Kidney epithelial cell (primary cell): ENCODE measurements at places on chromosomes 12 and 14. TPM values are rescaled to one million over a fixed set of nuclear protein-coding genes. Genes with fewer than 3 reads are reported as not detected.
A peak's percentile ranks its signal among the peaks of the same experiment; 100 is the strongest.

- peak; percentile 28 for DNase-seq
Observed at GRCh38 chr14:55285048-55285652, 13.9 kb downstream of the FBXO34 start.

DNA sequence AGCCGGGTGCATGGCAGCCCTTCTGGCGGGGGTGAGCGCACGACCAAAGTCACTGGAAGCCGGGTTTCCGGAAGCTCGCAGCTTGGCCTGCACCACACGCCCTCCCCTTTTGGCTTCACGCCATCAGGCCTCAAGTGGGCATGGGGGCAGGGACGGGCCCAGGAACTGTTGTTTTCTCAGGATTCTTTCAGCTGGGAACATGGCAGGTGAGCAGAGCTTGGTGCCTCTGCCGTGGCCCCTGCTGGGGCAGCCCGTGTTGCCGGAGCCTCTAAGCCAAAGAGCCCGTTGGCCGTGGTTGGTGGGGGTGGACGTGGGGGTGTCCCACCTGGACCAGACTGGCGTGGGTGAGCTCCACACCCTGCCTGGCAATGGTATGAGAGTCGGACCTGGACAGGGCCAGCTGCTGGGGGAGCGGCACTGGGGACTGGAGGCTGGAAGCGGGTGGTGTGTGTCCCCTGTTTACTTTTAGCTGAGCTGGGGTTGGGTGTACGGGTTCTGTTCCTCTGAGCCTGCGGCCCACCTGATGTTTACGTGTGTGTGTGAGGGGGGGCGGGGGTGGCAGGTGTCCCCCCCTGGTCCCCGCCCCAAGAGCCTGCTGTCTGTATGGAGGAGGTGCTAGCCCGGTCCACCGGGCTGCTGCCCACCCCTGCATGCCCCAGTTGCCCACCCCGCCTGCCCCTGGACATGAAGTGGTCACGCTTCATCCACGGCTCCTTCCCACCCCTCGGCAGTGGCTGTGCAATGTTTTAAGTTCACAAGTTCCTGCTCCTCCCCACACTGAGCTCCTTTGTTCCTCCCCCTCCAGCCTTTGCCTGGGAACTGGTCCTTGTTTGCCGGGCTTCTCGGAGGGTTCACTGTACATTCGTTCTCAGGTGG is 28.7 kb upstream of the PLD4 start:
- no peak for DNase-seq

DNA sequence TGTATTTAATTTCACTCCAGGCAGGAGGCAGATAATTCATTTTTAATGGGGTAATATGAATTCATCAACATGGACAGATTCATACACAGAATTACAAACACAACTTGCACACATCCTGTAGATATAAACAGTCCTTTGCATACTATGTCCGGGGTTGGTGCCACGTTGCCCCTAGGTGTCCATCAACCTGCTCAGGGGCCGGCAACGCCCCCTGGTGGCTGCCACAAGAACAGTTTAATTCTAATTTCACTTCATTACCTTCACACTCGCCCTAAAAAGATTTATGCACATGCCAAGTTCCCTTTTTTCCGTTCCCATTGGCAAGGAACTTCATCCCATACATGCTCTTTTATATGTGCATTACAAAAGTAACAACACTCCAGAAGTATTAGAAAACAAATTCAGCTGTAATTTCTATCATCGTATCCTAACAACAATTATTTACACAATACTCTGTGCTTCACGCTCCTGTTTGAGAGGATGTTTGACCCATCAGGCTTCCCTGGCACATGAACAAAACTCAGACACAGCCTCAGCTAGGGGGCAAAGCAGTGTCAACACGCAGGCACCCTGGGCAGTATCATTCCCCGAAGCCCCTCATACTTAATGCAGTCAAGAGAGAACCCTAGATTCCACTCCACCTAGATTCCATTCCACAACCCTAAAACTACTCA is 15.5 kb downstream of the MANSC1 start:
- DNase-seq, result no peak

GRCh38 chr14:85060121-85060520 is 469.8 kb upstream of the FLRT2 start:
- DNase-seq, result no peak

GRCh38 chr12:113800201-113800600 is 165.9 kb downstream of the RBM19 start:
- no peak for DNase-seq

- DNase-seq, result no peak
Observed at GRCh38 chr12:94698578-94698977, 48.2 kb upstream of the TMCC3 start.

- no peak for DNase-seq
Observed at GRCh38 chr14:91968280-91968679, 20.8 kb upstream of the FBLN5 start.

- no peak for DNase-seq
Observed at GRCh38 chr12:89873745-89874144, 165.1 kb upstream of the ATP2B1 start.

- DNase-seq, result no peak
Observed at GRCh38 chr12:111405859-111406473, at the start of gene SH2B3. Gene SH2B3, plus strand, starts transcription at chr12:111405923. Its CDS starts 12,223 bp downstream, at chr12:111418146.

DNA sequence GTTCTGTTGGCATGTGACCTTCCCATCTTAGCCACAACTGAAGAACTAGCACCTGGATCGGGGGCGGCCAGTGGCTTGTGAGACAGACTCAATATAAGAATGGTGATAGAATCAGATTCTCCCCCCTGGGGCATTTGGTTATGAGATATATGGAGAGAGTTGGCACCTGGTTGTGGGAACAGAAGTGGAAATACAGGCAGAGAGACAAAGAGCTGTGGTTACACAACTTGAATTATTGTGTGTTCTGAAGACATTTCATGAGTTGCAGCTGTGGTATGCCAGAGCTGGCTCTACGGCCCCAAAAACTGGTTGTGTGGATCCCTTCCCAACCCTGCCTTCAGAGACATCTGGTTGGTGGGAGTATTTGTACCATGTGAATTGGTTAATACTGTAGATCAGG is 2.9 kb upstream of the MSRB3 start:
- no peak for DNase-seq

- no peak for DNase-seq
Observed at GRCh38 chr14:78561074-78561473, 390.9 kb downstream of the NRXN3 start.

GRCh38 chr12:52089491-52089890 is 10.0 kb downstream of the SMIM41 start:
- no peak for DNase-seq

DNA sequence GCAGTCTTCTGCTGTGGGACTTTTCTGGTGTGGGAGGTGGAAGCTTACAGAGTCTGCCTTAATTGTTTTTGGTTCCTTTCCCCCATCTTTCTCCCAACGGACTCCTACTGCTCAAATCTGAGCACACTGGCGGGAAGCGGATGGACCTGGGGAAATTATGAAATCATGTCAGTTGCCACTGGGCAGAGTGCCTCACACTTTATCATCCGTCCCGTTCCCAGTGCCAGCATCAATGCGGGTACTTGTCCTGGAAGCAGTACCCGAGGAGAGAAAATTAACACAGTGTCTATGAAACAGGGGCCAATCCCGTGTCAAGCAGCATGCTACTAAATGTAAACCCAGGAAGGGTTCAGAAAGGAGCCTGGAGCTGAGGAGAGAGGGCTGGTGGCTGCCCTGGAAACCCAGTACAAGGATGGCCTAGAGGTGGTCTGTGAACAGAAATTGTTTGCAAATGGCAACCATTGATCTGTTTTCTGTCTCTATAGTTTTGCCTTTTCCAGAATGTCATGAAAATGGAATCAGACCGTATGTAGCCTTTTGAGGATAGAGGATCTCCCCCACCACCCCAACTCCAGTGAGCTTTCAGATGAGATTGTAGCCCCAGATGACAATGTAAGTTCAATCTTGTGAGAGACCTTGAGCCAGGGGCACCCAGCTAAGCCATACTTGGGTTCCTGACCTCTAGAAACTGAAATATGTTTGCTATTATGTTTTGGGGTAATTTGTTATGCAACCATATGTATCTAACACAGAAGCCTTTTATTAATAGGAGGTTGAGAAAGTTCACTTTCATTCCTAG is 908 bp upstream of the CDKL1 start:
- DNase-seq, result no peak

- no peak for DNase-seq
Observed at GRCh38 chr12:34346372-34347034, 324.2 kb downstream of the ALG10 start.

DNA sequence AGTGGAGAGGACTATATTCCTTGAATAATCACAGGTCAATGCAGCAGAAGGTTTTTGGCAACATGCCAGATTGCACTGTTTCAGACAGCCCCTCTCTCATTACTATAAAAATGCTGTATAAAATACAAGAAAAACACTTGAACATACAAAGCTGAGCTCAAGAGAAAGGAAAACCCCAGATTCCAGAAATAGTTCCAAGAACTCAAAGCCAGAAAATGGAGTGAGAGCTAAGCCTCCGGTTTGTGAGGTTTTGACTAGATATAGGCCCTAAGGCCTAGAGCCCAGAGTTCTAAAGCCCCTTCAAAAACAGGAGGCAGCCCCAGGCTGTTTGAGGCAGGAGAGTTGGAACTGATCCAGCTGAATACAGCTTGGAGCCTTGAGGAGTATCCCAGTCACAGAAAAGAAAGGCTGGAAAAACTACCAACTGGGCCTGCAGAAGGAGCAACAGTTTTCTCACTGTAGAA is 29.4 kb upstream of the ACTN1 start:
- DNase-seq, result no peak

DNA sequence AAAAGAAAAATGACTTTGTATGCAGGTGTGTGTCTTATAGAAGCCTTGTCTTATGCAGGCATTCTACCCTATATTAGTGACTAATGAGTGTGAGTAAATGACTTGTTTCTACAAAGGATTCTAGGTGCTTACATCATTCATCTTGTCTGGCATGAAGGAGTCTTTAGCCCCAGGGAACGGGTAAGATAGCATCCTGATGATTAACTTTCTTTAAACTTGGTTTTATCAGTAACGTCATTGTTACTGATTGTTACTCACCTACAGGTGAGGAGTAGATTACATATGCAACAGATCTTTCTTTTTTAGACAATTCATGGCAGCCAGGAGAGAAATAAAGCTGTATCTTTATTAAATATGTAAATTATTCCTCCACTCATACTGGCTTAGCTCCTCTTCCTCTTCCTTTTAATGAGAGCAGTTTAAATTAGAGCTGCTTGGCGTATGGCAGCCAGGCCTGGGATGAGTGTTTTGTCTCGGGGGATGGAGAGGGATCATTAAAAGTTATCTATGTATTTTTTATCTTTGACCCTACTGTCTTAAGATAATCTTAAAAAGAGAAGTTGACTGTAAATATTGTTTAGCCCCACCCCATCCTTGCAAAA is 57.2 kb upstream of the ATP2A2 start:
- peak; percentile 56 for DNase-seq

DNA sequence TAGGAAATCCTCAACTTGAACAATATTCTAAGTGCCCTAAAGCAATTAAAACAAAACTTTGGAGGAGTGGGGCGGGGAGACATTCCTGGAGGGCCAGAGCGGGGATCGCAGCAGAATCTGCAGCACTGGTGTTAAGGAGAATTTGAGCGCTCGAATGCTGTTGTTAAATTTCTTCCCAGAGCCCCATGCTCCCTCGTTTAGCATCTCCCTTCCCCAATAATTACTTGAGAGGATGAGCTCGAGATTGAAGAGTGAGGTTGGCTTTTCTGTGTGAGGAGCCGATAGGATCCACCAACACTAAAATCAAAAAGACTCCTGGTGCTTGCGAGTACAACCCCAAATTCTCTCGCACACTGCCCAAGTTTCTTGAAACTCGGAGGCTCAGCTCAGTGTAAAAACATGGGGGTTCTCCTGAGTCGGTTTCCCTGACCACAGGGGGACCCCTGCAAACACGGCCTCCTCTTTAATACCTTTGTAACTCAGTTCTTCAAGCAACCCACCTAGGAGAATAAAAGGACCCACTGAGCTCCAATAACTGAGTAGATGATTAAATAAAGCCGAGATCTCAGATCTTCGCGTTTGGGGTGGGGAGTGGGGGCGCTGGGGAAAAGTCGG is 10.2 kb upstream of the FOXG1 start:
- DNase-seq, result no peak

GRCh38 chr12:42641221-42641885 is 51.8 kb upstream of the PRICKLE1 start:
- no peak for DNase-seq

DNA sequence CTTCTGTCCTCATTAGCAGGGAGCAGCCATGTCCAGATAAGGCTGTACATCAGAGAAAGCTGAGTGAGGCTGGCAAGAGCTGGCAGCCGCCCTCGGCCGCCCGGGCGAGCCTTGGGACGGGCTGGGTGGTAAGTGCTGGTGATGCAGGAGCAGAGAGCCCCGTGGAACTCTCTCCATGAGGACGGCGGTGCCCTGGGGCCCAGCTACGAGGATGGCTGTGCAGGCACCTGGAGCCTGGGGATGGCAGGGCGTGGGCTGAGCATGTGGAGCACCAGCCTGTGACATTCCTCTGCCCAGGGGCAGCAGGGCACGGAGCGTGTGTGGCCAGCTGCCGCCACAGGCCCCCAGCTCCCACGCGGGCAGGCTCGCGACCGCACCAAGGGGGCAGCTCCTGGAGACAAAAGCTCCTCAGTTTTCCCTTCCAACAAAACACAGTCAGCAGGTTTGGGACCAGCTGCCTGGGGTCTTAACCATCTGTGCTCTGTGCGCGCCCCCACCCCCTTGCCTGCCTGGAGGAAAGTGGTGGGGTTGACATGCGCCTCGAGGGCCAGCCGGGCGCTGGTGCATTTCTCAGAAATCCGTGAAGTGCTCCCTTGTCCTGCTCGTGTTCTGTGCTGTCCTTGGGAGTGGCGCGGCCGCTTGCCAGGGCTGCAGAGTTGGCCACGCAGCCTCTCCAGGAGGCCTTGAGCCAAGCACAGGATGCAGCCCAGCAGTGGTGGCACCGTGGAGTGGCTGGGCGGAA is 21.4 kb downstream of the PACS2 start:
- DNase-seq, result no peak

DNA sequence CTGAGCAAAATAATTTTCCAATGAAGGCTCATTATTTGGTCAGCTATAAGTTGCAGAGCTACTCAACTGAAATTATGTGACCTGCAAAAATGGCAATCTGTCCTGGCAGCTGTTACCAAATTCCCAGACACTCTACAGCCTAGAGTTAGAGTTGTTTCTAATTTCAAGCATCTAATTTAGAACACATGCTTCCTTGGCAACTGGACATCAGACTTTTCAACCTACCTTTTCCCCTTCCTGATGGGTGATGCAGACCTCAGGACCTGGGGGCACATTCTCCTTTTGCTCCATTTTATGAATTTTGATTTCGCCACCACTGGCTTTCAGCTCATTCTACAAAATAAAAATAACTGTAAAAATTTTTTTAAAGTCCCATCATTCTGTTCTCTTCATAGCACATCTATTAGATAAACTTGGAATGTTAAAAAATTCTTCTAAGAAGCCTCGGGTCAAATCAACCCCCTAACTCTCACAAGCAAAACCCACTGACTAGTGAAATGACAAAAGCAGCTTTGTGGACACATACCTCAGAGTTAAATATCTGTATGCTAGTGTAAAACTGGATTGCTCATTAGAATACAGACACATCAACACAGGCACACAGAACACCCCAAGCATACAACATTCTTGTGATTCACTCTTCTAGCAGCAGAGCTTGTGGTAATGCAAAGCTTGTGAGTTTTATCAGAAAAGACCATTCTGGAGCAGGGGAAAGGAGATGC is 33.5 kb upstream of the CERS5 start:
- DNase-seq, result peak; percentile 53

GRCh38 chr12:4217091-4217490 is 56.5 kb upstream of the CCND2 start:
- no peak for DNase-seq

The DEPDC4 gene
- 0.14 and 1.0 TPM in 2 replicates for total RNA-seq

The KRT6B gene
- not detected in 2 replicates for total RNA-seq

The EPYC gene
- total RNA-seq, result not detected in 2 replicates

The ALDH2 gene
- total RNA-seq, result 22.4 and 23.2 TPM in 2 replicates

The POTEG gene
- not detected in 2 replicates for total RNA-seq

The SERPINA9 gene
- not detected in 2 replicates for total RNA-seq
